Memory B cell (primary cell): ENCODE measurements at places on chromosomes 3 and 15.

GRCh38 chr3:46759239-46760167 is 41.8 kb upstream of the PRSS50 start:
- no peaks in the 10 kb centered on the region for H3K4me1 ChIP-seq
- H3K27ac ChIP-seq = no peak overlapping the region
- peaks cover 2% of the 10 kb centered on the region for H3K36me3 ChIP-seq
- DNase-seq = no peak
- H3K4me3 ChIP-seq = no peak overlapping the region

GRCh38 chr3:110755345-110755744 is 316.3 kb upstream of the NECTIN3 start:
- H3K4me3 ChIP-seq = no peak overlapping the region
- H3K36me3 ChIP-seq = no peaks in the 10 kb centered on the region
- H3K27ac ChIP-seq = no peak overlapping the region
- no peaks in the 10 kb centered on the region for H3K4me1 ChIP-seq

DNA sequence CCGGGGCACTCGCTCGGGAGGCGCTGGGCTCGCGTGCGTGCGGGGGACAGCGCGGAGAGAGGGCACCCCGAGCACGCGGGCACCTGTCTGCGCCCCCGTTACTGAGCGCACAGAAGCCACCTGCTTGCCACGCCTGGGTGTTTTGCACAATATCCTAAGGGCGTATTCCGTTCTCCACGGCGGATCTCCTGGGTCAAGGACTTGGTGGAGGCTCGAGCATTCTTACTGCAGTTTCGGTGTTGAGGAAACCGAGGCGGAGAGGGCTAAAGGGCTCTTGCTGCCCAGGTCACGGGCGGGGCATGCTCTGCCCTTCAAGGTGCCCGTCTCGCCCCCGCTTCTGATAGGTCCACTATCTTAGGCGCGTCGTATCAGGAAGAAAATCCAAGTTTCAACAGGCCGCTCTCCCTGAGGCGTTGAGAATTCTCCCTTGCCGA is 526 bp downstream of the GPD1L start:
- no peak overlapping the region for H3K27ac ChIP-seq
- DNase-seq = no peak
- H3K4me3 ChIP-seq = peak overlapping the region; percentile 90
- H3K4me1 ChIP-seq = peaks cover 15% of the 10 kb centered on the region
- peaks cover 6% of the 10 kb centered on the region for H3K36me3 ChIP-seq
- H3K27me3 ChIP-seq = no peaks in the 10 kb centered on the region

DNA sequence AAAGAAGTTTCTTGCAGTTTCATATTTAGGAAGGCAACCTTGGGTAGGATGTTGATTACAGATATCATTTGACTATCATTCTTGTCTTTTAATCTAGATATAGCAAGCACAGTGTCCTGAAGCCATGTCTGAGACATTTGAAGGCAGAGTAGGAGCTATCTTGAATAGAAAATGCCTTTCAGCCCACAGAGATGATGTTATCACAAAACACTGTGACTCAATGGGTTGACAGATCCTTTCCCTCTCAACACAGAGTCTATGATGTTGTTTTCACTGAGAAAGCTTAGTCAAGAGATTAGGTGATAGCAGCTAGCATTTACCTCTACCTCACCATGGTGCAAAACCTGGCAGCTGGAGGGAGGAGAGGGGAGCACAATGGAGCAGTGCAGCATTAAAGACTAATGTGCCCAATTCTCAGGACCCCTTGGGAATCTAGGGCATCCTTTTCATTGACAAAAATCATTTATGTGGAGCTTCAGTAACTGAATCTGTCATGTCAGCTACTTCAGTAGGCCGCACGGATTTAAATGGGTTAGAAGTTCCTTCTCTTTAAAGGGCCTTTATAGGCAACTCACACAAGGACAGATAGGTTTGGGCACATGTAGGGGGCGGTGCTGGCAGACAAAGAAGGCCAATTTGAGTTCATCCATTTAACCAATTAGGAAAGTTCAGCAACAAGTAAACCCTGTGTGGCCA is 121.8 kb downstream of the AGBL1 start:
- H3K36me3 ChIP-seq = no peaks in the 10 kb centered on the region
- no peak overlapping the region for H3K4me3 ChIP-seq
- DNase-seq = no peak
- no peak overlapping the region for H3K27ac ChIP-seq
- H3K27me3 ChIP-seq = no peaks in the 10 kb centered on the region
- H3K4me1 ChIP-seq = no peaks in the 10 kb centered on the region

DNA sequence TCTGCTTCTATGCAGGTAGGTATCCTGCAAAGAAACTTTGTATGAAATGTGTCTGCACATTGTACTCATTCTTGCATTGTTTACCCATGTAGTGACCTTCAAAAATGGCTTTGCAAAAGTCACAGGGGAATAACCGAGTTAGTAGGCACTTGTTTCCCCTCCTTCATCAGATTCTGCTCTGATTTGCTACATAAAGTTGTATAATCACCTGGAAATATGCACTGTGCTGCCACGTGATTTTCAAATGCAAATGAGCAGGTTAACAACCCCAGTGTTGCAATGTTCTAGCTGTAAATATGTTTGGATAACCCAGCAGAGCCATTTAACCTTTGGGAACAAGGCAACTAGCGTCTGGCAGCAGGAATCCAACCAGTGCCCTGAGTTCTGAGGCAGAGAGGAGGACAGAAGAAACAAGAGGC is at the start of gene KNG1:
Gene KNG1 (plus strand): TSS at position 321 of the 419 bp plus-strand sequence. CDS start 184 bp downstream, outside the sequence.
- H3K4me1 ChIP-seq = peaks cover 9% of the 10 kb centered on the region
- H3K27ac ChIP-seq = no peak within 1 kb of the TSS
- no peak within 1 kb of the TSS for H3K4me3 ChIP-seq
- no peaks in the 10 kb centered on the region for H3K36me3 ChIP-seq
- no peak for DNase-seq

DNA sequence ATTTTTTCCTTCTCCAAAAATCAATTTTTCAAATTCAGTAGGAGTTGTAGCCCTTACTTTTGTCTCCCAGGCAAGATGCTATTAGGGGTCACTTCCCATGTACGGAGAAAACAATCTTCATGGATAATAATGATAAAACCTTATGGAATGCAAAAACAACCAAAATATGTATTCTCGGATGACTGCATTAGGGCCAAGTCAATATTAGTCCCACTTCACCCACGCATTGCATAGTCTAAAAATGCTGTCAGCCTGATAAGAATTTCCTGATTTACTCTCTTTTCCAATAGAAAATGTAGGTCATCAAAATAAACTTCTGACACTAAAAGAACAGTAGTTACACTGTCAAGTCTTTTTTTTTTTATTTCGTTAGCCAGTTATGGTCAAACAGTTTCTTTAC is 2.7 kb downstream of the VGLL3 start:
- no peak overlapping the region for H3K4me3 ChIP-seq
- no peak for DNase-seq
- no peaks in the 10 kb centered on the region for H3K36me3 ChIP-seq
- no peak overlapping the region for H3K27ac ChIP-seq
- H3K4me1 ChIP-seq = no peaks in the 10 kb centered on the region
- H3K27me3 ChIP-seq = peaks cover 5% of the 10 kb centered on the region

GRCh38 chr3:197791892-197792647 is 1.0 kb downstream of the LRCH3 start:
- peaks cover 35% of the 10 kb centered on the region for H3K4me1 ChIP-seq
- DNase-seq = no peak
- H3K4me3 ChIP-seq = peak overlapping the region; percentile 92

- H3K27me3 ChIP-seq = peaks cover 3% of the 10 kb centered on the region
- H3K36me3 ChIP-seq = no peaks in the 10 kb centered on the region
- no peak for DNase-seq
- H3K27ac ChIP-seq = no peak overlapping the region
Measured at GRCh38 chr15:69535101-69535638, 82.6 kb downstream of the RPLP1 start.

DNA sequence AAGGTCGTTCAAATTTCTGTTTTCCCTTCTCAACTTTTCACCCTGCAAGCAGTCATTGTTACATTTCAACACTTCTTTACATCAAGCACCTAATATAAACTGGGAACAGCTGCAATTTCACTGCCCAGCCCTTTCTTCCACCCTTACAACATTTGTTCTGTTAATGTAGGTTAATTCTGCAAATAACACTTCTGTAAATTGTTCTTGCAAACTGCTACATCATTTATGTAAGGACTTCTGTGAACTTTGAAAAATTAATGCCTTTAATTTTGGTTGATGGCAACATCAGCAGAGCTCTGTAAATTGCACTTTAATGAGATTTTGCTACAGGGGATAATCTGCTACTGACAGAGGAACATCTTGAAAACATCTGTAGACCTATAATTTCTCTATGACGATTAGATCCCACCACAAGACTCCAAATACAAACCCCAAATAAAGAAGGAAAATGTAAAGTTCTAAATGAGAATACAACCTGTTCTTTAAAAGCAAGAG is 93.5 kb downstream of the ZIC4 start:
- H3K4me3 ChIP-seq = no peak overlapping the region
- no peaks in the 10 kb centered on the region for H3K36me3 ChIP-seq
- H3K4me1 ChIP-seq = no peaks in the 10 kb centered on the region
- no peak overlapping the region for H3K27ac ChIP-seq

GRCh38 chr15:41465822-41466421 is 27.8 kb upstream of the ITPKA start:
- no peaks in the 10 kb centered on the region for H3K27me3 ChIP-seq
- peaks cover 33% of the 10 kb centered on the region for H3K36me3 ChIP-seq
- H3K27ac ChIP-seq = no peak overlapping the region

- no peak overlapping the region for H3K27ac ChIP-seq
- no peak for DNase-seq
- no peaks in the 10 kb centered on the region for H3K36me3 ChIP-seq
- no peak overlapping the region for H3K4me3 ChIP-seq
- H3K27me3 ChIP-seq = peaks cover 2% of the 10 kb centered on the region
Measured at GRCh38 chr15:40335938-40336743, 4.6 kb downstream of the CCDC9B start.

GRCh38 chr3:58679974-58680666 is 13.5 kb upstream of the FAM3D start:
- H3K27me3 ChIP-seq = peaks cover 11% of the 10 kb centered on the region
- no peak overlapping the region for H3K4me3 ChIP-seq
- H3K4me1 ChIP-seq = no peaks in the 10 kb centered on the region
- no peak for DNase-seq
- H3K36me3 ChIP-seq = peaks cover 2% of the 10 kb centered on the region
- no peak overlapping the region for H3K27ac ChIP-seq

DNA sequence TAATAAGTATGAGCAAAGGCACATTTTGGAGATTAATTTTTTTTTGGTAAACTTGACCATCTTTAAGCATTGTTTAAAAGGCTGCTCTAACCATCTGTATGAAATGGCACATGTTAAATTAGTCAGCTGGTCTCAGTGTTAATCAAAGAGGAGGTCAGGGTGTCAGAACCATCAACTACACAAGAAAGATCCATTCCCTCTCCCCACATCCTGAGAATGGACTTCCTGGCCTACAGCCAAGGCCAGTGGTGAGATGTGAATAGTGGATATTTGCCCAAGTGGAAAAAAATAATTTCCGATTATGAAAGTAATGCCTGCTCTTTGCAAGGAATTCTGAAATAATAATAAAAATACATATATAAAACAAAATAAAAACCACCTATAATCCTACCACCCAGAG is 641.7 kb downstream of the NR2F2 start:
- no peaks in the 10 kb centered on the region for H3K36me3 ChIP-seq
- H3K4me1 ChIP-seq = no peaks in the 10 kb centered on the region
- H3K27ac ChIP-seq = no peak overlapping the region
- H3K27me3 ChIP-seq = no peaks in the 10 kb centered on the region
- no peak overlapping the region for H3K4me3 ChIP-seq
- no peak for DNase-seq

- H3K27me3 ChIP-seq = peaks cover 28% of the 10 kb centered on the region
- no peaks in the 10 kb centered on the region for H3K4me1 ChIP-seq
- H3K36me3 ChIP-seq = peaks cover 6% of the 10 kb centered on the region
- H3K4me3 ChIP-seq = no peak overlapping the region
Measured at GRCh38 chr3:9142362-9142761, 107.1 kb downstream of the SRGAP3 start.

GRCh38 chr3:930866-931265 is 162.0 kb upstream of the CNTN6 start:
- no peaks in the 10 kb centered on the region for H3K36me3 ChIP-seq
- DNase-seq = no peak
- H3K27me3 ChIP-seq = no peaks in the 10 kb centered on the region
- no peaks in the 10 kb centered on the region for H3K4me1 ChIP-seq
- H3K4me3 ChIP-seq = no peak overlapping the region

- H3K27me3 ChIP-seq = peaks cover 7% of the 10 kb centered on the region
- H3K4me3 ChIP-seq = no peak overlapping the region
- no peak for DNase-seq
- no peaks in the 10 kb centered on the region for H3K4me1 ChIP-seq
- no peaks in the 10 kb centered on the region for H3K36me3 ChIP-seq
Measured at GRCh38 chr3:12343047-12343501, 54.2 kb downstream of the PPARG start.

DNA sequence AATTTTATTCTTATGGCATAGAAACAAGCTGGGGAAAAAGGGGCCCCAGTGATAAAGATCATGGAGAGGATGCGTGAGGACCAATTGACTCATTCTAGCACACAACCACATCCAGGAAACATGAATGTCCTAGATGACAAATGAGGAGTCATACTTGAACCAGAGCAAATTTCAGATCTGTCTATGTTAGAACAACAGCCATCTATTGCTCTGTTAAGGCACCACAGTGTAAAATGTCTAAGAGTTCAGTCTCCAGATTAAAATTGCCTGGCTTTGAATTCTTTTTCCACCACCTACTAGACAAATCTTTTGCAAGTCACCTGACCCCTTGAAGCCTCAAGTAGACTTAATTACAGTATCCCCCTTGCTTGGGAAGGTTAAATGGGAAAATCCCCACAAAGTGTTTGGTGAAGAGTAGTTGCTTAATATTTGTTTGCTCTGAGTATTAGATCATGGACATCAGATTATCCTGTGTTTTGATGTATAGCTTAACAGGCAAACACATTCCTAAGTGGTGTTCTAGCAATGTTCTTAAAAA is 258.7 kb upstream of the TGFBR2 start:
- no peak overlapping the region for H3K27ac ChIP-seq
- no peak for DNase-seq
- H3K27me3 ChIP-seq = peaks cover 8% of the 10 kb centered on the region
- no peak overlapping the region for H3K4me3 ChIP-seq
- H3K36me3 ChIP-seq = no peaks in the 10 kb centered on the region

- peaks cover 26% of the 10 kb centered on the region for H3K4me1 ChIP-seq
- H3K36me3 ChIP-seq = peaks cover 14% of the 10 kb centered on the region
- H3K4me3 ChIP-seq = peak overlapping the region; percentile 11
- H3K27ac ChIP-seq = peak overlapping the region; percentile 14
- H3K27me3 ChIP-seq = no peaks in the 10 kb centered on the region
Measured at GRCh38 chr3:105385819-105386508, 19.3 kb downstream of the ALCAM start.

DNA sequence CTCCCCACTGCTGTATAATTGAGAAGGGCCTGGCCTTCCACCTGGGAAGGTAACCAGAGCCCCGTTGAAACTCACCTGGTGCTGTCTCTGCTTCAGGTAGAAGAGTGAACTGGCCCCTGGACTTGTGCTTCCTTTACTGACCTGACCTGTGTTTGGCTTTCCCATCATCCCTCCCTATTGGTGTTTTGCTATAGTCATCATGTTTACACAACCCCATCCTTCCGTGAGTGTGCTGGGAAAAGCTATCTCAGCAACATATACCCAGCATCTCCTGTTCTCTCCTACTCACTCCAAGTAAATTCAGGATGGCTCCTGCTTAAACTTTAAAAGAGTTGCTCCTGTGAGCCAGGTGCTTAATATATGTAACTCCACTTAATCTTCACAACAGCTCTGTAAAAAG is 77.2 kb upstream of the TSC22D2 start:
- H3K36me3 ChIP-seq = no peaks in the 10 kb centered on the region
- no peak overlapping the region for H3K4me3 ChIP-seq
- peaks cover 3% of the 10 kb centered on the region for H3K4me1 ChIP-seq
- DNase-seq = no peak
- no peak overlapping the region for H3K27ac ChIP-seq

- no peak overlapping the region for H3K27ac ChIP-seq
- peaks cover 20% of the 10 kb centered on the region for H3K36me3 ChIP-seq
- DNase-seq = no peak
- H3K4me3 ChIP-seq = no peak overlapping the region
Measured at GRCh38 chr15:89149501-89150101, 61.3 kb downstream of the ABHD2 start.
